ENCODE measurements at places on chromosomes 11 and 22. TPM values are rescaled to one million over a fixed set of nuclear protein-coding genes. Genes with fewer than 3 reads are reported as not detected.

DNA sequence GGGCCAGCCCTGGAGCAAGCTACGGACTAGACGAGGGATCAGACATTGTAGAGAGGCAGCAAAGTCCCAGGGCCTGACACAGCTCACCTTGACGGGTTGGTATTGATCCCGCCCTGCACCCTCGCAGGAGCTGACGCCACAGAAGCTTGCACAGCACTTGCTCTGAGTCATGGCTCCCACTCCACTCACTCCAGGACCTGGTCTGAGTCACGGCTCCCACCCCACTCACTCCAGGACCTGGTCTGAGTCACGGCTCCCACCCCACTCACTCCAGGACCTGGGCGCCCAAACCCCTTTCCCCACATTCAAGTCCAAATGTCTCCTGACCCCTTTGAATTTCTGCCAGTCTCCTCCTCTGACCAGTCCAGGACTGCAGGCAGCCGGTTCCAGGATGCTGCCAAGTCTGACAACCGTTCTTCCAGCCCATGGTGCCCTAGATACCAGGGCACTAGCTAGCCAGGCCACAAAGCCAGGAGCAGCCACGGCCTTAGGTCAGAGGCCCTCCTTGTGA lies 6.0 kb upstream of the PNPLA5 start:
- H3K36me3 ChIP-seq: no peaks in the 10 kb centered on the region
- no peaks in the 10 kb centered on the region for H3K4me1 ChIP-seq
- no peak overlapping the region for H3K27ac ChIP-seq

GRCh38 chr22:37309211-37310074 lies 27.1 kb downstream of the CYTH4 start:
- DNase-seq: no peak
- H3K4me3 ChIP-seq: no peak overlapping the region
- peaks cover 48% of the 10 kb centered on the region for H3K4me1 ChIP-seq
- peaks cover 4% of the 10 kb centered on the region for H3K27me3 ChIP-seq

- H3K27ac ChIP-seq: no peak overlapping the region
- H3K4me3 ChIP-seq: no peak overlapping the region
- DNase-seq: no peak
- H3K36me3 ChIP-seq: no peaks in the 10 kb centered on the region
- H3K27me3 ChIP-seq: no peaks in the 10 kb centered on the region
These were observed 16.4 kb upstream of the COX8A start for GRCh38 chr11:63958008-63958407.

GRCh38 chr22:46379066-46379930 lies 43.8 kb downstream of the TRMU start:
- DNase-seq: no peak
- H3K4me3 ChIP-seq: no peak overlapping the region
- H3K27ac ChIP-seq: no peak overlapping the region
- peaks cover 15% of the 10 kb centered on the region for H3K4me1 ChIP-seq
- peaks cover 6% of the 10 kb centered on the region for H3K27me3 ChIP-seq

GRCh38 chr11:130023204-130023603 lies 20.6 kb upstream of the PRDM10 start:
- no peak overlapping the region for H3K27ac ChIP-seq
- no peak overlapping the region for H3K4me3 ChIP-seq
- no peak for DNase-seq
- H3K27me3 ChIP-seq: no peaks in the 10 kb centered on the region

GRCh38 chr11:26286472-26287066 lies 45.4 kb upstream of the ANO3 start:
- H3K4me3 ChIP-seq: no peak overlapping the region
- H3K4me1 ChIP-seq: no peaks in the 10 kb centered on the region
- no peak for DNase-seq
- H3K27me3 ChIP-seq: peaks cover 8% of the 10 kb centered on the region
- H3K36me3 ChIP-seq: no peaks in the 10 kb centered on the region

GRCh38 chr11:98277251-98277912 lies 743.4 kb upstream of the CNTN5 start:
- no peaks in the 10 kb centered on the region for H3K4me1 ChIP-seq
- H3K36me3 ChIP-seq: no peaks in the 10 kb centered on the region
- no peak overlapping the region for H3K27ac ChIP-seq
- H3K4me3 ChIP-seq: no peak overlapping the region
- DNase-seq: no peak

DNA sequence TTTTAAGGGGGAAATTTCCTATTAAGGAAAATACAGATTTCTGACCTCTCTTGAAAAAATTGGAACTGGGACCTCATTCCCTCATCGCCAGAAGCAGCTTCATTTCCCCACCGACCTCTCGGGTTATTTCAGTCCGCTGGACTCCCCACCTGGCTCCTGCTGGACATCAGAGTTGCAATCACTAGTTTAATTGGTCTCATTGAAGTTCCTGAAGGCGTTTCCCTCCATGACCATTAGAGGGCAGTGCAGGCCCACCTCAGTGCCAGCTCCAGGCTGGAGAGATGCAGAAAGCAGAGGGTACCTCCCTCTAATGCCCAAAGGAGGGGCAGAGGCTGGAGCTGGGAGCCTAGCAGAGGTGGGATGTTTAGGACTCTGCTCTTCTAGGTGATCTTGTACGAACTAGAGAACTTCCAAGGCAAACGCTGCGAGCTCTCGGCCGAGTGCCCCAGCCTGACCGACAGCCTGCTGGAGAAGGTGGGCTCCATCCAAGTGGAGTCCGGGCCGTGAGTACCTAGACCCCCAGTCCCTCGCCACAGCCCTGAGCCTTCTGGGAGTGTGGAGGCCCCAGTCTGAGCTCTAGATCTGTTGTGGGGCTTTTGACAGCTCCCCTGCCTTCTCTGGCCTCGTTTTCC lies 2.7 kb downstream of the CRYBB3 start:
- H3K36me3 ChIP-seq: no peaks in the 10 kb centered on the region
- no peaks in the 10 kb centered on the region for H3K4me1 ChIP-seq
- H3K27me3 ChIP-seq: no peaks in the 10 kb centered on the region
- peak; percentile 31 for DNase-seq

- no peak overlapping the region for H3K4me3 ChIP-seq
- no peaks in the 10 kb centered on the region for H3K4me1 ChIP-seq
- H3K36me3 ChIP-seq: no peaks in the 10 kb centered on the region
- DNase-seq: no peak
- no peaks in the 10 kb centered on the region for H3K27me3 ChIP-seq
- no peak overlapping the region for H3K27ac ChIP-seq
These were observed 106.2 kb downstream of the IGLL1 start for GRCh38 chr22:23473901-23474300.

DNA sequence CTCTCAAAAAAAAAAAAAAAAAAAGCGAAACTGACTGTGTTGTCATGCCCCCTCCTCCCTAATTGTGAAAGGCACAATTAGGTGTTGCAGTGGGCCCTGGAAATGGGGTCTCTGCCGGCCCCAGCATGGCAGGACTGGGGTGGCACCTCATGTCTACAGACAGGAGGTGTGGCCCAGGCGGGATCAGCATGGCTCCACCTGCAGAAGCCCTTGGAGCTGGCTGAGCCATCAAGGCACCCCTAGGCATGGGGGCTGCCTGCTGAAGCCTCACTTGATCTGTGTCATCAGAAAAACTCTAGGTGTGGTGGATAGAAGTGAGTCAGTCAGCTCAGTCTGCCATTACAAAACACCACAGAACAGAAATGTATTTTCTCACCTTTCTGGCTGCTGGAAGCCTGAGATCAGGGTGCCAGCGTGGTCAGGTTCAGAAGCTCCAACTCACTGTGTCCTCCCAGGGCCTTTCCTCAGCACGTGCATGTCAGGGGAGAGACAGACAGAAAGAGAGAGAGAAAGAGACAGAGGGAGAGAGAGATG lies 10.1 kb upstream of the B4GALNT4 start:
- no peak overlapping the region for H3K4me3 ChIP-seq
- peaks cover 10% of the 10 kb centered on the region for H3K4me1 ChIP-seq
- no peaks in the 10 kb centered on the region for H3K36me3 ChIP-seq
- DNase-seq: no peak
- peaks cover 5% of the 10 kb centered on the region for H3K27me3 ChIP-seq

- H3K4me1 ChIP-seq: no peaks in the 10 kb centered on the region
- no peaks in the 10 kb centered on the region for H3K36me3 ChIP-seq
- no peak overlapping the region for H3K27ac ChIP-seq
- no peak overlapping the region for H3K4me3 ChIP-seq
These were observed 27.3 kb downstream of the NTM start for GRCh38 chr11:131397675-131398074.

DNA sequence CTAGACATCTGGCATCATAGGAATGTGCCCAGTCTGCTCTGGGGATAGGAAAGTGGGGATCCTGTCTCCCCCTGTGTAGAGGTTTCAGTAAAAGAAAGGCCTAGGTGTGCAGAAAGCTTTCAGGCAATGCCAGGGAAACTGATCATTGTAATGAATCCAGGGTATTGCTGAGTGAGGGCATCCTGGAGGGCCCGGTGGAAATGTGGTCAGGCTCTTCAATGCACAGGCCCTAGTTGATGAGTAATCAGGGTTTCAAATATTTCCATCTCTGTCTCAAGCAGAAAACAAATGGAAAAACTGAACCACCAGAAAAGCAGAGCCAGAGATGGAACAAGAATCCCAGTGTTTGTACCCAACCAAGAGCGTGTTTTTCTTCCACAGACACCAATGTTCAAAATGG lies 2.0 kb downstream of the CD3E start:
- H3K4me3 ChIP-seq: no peak overlapping the region
- no peak for DNase-seq
- H3K4me1 ChIP-seq: no peaks in the 10 kb centered on the region
- no peaks in the 10 kb centered on the region for H3K36me3 ChIP-seq

GRCh38 chr11:86162239-86162638 lies 82.3 kb upstream of the EED start:
- peak; percentile 37 for DNase-seq
- H3K36me3 ChIP-seq: no peaks in the 10 kb centered on the region
- H3K27me3 ChIP-seq: no peaks in the 10 kb centered on the region
- no peaks in the 10 kb centered on the region for H3K4me1 ChIP-seq

- H3K27ac ChIP-seq: peak overlapping the region; percentile 80
- H3K4me3 ChIP-seq: peak overlapping the region; percentile 73
- H3K4me1 ChIP-seq: peaks cover 42% of the 10 kb centered on the region
- no peaks in the 10 kb centered on the region for H3K36me3 ChIP-seq
- no peaks in the 10 kb centered on the region for H3K27me3 ChIP-seq
These were observed 1.4 kb downstream of the CDKN1C start for GRCh38 chr11:2883979-2884815.

GRCh38 chr22:30309951-30310741 lies 16.6 kb downstream of the TBC1D10A start:
- DNase-seq: no peak
- H3K27ac ChIP-seq: peak overlapping the region; percentile 31
- no peaks in the 10 kb centered on the region for H3K27me3 ChIP-seq

- H3K27ac ChIP-seq: peak overlapping the region; percentile 80
- H3K27me3 ChIP-seq: no peaks in the 10 kb centered on the region
- DNase-seq: no peak
- peaks cover 6% of the 10 kb centered on the region for H3K36me3 ChIP-seq
These were observed 78.2 kb downstream of the C11orf58 start for GRCh38 chr11:16816358-16817270.

DNA sequence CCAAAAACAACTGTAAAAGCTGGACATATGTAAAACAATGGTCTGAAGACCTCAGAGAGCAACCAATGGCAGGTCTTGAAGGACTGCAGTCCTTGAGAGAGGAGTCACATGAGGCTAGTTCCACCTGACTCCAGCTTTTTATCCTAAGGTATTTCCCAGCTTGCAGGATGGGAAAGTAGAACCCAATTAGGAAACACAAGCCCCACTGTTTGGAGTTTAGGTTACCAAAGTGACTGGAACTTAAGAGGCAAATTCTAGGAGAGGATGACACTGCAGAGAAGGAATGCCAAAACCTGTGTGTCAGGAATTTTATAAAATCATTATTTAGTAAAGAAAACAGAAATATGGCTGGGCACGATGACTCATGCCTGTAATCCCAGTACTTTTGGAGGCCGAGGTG lies 18.4 kb downstream of the OR2AT4 start:
- H3K36me3 ChIP-seq: no peaks in the 10 kb centered on the region
- no peak for DNase-seq
- H3K4me1 ChIP-seq: no peaks in the 10 kb centered on the region
- H3K27me3 ChIP-seq: no peaks in the 10 kb centered on the region

The TCP11L1 gene
- 3.9 TPM for polyA plus RNA-seq

The ST14 gene
- polyA plus RNA-seq: 0.73 TPM

The SMTNL1 gene
- polyA plus RNA-seq: not detected

The GRIA4 gene
- polyA plus RNA-seq: not detected

The VPREB1 gene
- not detected for polyA plus RNA-seq

The APOL5 gene
- polyA plus RNA-seq: 0.06 TPM

The KIRREL3 gene
- polyA plus RNA-seq: 0.20 TPM

The C22orf23 gene
- 0.22 TPM for polyA plus RNA-seq

The BLID gene
- not detected for polyA plus RNA-seq

The WBP2NL gene
- polyA plus RNA-seq: 0.12 TPM

The DDIAS gene
- 0.38 TPM for polyA plus RNA-seq
